ENCODE measurements at places on chromosomes 2 and 18.

GRCh38 chr2:78024996-78025395 lies 502.8 kb upstream of the LRRTM4 start:
- DNase-seq = no peak

GRCh38 chr2:14301331-14301730 lies 331.2 kb upstream of the LRATD1 start:
- DNase-seq = no peak

DNA sequence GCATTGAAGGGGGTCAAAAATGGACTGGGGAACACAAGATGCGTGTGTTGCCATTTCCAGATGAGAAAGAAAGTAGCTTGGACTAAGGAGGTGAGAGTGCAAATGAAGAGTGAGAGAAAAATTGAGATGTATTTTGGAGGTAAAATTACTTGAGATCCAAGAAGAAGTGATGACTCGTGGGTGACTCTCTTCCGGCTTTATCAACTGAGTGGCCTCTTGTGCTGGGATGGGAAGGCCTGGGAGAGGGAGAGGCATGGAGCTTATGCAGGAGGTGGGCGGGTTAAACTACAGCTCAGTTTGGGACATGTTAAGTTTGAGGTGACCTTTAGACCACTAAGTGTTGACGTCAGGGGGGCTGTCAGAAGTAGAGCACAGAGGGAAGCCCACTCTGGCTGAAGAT lies 34.9 kb downstream of the SULT1C2 start:
- no peak for DNase-seq

GRCh38 chr2:118062048-118062447 lies 26.2 kb upstream of the INSIG2 start:
- DNase-seq = no peak

DNA sequence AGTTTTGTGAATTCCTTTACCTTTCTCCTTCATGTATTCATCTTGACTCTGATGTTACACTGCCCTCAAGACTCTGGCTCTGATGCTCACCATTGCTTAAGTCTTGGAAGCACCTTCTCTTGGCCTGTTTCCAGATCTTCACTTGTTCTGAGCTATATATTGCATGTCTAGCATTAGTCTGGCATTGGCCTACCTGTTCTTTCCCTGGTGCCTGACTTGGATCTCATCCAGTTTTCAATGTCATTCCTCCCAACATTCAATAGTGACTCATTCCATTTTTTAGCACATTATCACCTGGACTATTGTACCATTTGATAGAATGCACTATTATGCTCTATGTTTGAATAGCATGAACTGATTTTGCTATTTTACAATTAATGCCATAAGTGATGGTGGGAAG lies 127.3 kb upstream of the NYAP2 start:
- DNase-seq = no peak
